ENCODE measurements at places on chromosomes 4 and X.

DNA sequence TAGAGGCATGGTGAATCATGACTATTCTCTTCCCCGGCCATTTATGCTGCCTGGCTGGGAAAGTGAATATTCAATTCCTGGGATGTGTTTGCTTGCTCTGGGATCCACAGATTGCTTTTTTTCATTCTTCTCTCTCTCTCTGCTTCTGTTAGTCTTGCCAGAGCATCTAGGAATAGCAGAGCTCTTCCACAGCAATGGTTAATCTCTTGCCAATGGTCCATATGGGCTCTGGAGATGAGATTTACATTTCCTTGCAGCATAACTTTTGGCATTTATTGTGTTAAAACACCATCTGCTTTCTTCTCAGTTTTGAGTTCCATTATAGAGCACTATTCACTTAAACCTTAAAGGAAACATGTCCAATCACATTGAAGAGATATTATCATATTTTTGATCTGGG lies 59.2 kb upstream of the GUCY1A1 start:
- DNase-seq: no peak

DNA sequence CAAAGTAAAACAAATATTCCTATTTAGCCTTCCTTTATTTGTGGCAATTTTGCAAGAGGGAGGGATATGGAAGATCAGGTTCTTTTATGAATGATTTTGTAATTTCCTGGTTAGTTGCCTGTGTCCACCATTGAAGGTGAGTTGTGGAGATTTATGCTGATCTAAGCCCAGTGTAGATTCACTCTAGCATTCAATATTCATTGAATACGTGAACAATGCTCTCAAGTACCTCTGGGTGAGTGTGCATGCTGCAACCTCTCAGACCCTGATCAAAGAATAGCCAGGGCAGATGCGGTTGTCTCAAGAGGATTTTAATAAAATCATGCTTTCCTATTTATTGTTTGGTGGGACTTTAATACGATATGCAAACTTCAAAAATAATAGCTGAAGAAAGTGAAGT lies 628.4 kb downstream of the SPRY1 start:
- no peak for DNase-seq

DNA sequence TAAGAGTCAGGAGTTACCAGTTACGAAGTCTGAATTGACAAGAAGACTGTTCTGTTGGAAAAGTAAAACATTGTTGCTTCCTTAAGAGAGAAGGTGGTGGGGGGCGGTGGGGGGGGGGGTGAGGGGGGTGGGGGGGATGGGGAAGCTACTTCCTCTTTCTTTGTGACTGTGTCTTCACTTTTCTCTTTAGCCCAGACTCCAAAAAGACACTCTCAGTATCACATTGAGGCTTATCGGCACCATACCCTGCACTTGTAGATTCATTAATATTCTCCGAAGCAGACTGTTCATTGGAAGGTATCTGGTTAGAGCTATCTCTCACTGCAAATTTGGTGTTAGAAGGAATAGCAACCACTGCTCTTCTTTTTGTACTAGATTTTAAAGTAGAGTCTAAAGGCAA lies 94.5 kb upstream of the IL13RA1 start:
- no peak for DNase-seq

GRCh38 chrX:119802546-119802945 lies 11.1 kb upstream of the RPL39 start:
- no peak for DNase-seq

- DNase-seq: no peak
Observed at GRCh38 chrX:70301716-70302115, 11.8 kb downstream of the KIF4A start.

DNA sequence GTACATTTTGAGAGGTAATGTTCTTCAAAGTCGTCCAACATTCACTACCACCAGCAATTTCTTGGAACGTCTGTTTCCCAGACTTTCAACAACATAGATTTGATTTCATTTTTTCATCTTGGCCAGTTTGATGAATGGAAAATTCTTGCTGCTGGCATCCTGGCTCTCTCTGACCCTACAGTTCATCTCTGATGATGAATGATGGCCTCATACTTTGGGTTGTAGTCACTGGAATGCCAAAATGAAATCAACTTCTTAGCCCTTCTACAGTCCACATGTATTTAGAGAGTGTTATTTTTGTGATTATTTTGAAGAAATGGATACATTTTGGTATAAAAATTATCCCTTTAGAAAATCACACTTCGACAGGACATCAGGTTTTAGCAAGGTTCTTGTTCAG lies 8.8 kb downstream of the CHST7 start:
- DNase-seq: no peak

- DNase-seq: no peak
Observed at GRCh38 chrX:646796-647195, 16.2 kb downstream of the SHOX start.

- DNase-seq: no peak
Observed at GRCh38 chr4:28702571-28702970, 1841.9 kb downstream of the STIM2 start.

GRCh38 chrX:119391279-119391678 lies 7.9 kb upstream of the SLC25A43 start:
- DNase-seq: no peak

DNA sequence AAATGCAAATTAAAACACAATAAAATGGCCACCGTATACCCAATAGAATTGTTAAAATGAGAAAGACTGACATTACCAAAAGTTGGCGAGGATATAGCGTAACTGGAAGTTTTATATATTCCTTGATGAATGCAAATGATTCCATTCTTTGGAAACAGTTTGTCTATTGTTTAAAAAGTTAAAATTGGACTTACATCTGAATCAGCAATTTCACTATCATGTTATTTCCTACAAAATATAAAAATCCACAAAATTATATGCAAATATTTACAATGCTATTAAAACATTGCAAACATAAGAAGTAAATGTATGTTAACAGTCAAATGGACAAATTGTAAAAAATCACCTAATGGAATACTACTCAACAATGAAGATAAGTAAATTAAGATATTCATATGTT lies 852.2 kb upstream of the NDST4 start:
- DNase-seq: no peak

DNA sequence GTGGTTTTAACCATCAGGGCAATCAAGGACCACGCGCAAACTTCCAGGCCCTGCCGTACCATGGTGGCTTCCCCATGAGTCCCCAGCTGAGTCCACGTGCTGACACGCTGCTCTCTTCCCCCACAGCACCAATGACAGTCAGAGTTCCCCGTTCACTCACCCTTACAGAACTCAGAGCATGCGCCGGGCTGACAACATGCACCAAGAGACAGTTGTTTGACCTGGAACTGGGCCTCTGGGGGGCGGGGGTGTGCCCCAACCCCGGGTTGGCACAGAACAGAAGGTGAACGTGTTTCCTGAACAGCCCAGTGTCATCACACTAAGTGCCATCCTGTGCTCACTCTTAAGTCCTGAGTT lies 29.4 kb downstream of the IRF2 start:
- no peak for DNase-seq

DNA sequence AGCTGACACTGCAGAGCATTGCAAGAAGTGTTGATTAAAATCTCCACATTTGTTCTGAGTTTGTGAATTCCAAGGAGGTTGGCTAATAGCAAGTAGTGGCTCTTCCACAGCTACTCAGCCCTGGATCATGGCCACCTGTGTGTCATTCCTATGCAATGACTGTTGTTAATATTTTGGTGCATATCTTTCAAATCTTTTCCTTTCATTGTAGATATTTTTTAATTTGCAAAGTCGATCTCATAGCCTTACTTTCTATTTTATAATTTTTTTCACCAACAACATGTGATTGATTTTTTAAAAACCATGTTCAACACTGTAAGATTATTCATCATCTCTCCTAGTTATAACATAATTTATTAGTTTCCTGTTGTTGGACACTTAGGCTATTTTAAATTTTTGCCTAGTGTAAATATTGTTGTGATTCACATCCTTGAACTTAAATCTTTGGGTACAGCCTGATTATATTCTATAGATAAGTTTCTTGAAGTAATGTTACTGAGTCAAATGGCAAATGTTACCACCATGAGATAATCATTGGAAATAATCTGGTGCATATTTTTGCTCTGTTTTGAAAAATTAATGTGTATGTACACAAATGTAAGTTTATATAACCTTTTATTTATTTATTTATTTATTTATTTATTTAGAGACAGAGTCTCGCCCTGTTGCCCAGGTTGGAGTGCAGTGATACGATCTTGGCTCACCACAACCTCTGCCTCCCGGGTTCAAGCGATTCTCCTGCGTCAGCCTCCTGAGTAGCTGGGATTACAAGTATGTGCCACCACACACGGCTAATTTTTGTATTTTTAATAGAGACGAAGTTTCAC lies 17.1 kb upstream of the ARHGAP10 start:
- no peak for DNase-seq

- no peak for DNase-seq
Observed at GRCh38 chr4:80989921-80990544, 40.5 kb upstream of the BMP3 start.

DNA sequence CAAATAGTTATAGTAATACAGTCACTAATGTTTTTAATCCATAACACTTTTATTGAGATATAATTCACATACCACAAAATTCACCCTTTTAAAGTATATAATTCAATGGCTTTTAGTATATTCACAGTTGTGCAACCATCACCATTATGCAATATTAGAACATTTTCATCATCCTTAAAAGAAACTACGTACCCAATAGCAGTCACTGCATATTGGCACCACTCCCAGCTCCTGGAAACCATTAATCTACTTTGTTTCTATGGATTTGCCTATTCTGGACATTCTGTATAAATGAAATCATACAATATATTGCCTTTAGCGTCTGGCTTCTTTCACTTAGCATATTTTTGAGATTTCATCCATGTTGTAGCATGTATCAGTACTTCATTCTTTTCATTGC lies 99.3 kb downstream of the AMMECR1 start:
- no peak for DNase-seq

DNA sequence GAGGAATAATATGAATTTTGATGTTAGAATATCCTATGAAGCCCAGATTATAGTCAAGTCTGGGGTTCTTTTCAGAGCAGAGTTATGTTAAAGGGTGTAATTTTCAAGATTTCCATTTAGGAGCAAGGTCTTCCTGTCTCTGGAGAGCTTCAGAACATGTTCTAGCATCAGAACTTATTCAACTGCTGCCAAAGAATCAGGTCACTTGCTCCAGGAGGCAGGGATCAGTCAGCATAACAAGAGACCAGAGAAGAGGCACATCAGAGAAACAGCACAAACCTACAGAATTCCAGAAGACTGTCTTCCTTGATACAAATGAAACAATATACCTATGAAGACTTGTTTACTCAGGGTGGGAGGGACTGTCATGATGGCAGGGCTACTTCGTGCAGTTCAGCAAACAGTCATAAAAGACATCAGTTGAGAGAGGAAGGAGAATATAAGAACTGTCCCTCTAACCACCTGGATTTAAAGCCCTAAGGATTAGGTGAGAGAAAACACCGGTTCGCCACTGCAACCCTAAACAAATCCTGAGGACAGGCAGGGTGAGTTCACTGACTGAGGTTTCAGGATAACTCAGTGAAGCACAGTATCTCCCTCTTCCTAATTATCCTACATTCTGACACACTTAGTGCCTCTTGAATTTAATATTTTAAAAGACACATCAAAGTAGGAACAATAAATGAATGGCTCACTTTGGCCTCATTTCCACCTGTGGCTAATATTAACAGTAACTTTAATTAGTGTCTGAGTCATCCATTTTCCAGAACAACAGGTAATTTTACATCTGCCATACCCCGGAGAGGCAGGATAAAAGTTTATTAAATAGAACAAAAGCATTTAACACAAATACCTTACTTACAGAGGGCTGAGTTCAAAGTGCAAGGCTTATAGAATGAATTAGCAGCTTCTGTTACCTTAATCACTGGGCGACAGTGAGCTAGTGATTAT lies 93.0 kb downstream of the HDAC8 start:
- DNase-seq: no peak

DNA sequence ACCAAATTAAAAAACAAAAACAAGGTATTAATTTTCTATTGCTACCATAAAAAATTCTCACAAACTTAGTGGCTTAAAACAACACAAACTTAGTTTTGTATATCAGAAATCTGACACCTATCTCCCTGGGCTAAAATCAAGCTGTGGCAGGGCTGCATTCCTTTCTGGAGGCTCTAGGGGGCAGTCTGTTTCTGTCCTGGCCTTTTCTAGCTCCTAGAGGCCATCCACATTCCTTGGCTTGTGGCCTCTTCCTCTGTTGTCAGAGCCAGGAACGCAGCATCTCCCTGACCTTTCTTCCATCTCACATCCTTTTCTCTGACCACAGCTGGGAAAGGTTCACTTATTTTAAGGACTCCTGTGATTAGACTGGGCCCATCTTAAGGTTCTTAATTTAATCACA lies 38.9 kb upstream of the TLR2 start:
- no peak for DNase-seq

- no peak for DNase-seq
Observed at GRCh38 chr4:120085705-120086104, 19.1 kb upstream of the MAD2L1 start.

DNA sequence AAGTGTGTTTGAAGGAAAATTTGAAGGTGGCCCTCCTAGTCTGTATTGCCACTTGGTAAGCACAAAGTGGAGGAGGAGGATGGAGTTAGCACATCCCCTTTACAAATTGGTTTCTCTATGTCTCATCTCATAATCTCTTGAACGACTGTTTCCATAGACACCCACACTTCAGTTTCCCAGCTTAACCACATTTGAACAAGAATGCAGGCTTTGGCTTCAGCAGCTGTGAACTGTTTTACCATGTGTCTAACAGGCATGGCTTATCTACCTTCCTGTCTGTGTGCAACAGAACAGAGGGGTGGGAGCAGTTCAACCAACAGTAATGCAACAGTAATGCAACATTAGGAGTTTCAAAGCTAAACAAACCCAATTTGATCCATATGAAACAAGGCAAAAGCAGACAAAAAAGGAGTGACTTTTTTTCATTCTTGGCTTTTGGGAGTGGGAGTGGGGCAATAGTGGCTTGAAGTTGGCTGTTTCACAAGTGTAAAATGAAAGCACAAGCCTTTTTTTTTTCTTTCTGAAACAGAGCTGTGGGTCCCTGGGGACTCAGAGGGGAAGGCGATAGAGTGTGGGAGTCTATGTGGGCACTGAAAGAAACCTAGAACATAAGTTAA lies 108.0 kb downstream of the ITM2A start:
- DNase-seq: no peak
